Amygdala (tissue), 56 donors: ENCODE measurements at places on chromosomes 11 and 22.

GRCh38 chr11:92955860-92956259 lies 13.6 kb upstream of the MTNR1B start:
- DNase-seq, result no peak

DNA sequence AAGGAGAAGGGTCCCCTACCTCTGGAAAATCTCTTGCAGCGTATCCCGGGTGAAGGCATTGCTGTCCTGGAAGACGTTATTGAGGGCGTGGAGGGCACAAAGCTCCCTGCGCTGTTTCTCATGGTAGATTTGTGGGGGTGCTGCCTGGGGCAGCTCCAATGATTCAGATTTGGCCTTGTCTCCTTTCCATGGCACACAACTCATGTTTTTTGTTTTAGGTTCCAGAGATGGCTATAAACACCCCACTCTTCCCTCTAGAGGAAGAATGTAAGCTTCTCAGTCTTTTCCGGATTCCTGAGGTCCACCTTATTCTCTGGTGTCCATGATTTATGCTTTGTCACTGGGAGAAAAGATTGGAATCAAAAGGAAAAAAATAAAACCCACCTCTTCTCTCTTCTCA lies 959 bp downstream of the JOSD1 start:
- no peak for DNase-seq

DNA sequence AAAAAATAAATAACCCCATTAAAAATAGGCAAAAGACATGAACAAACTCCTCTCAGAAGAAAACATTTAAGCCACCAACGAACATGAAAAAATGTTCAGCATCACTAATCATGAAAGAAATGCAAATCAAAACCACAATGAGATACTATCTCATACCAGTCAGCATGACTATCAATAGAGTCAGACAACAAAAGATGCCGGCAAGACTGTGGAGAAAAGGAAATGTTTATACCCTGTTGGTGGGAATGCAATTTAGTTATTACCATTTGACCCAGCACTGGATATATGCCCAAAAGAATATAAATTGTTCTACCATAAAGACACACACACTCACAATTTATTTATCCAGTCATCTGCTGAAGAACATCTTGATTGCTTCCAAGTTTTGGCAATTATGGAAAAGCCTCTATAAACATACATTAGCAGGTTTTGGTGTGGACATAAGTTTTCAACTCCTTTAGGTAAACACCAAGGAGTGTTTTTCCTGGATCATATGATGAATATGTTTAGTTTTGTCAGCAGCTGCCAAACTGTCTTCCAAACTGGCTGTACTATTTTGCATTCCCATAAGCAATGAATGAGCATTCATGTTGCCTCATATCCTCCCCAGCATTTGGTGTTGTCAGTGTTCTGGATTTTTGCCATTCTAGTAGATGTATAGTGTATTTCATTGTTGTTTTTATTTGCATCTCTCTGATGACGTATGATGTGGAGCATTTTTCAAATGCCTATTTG lies 28.0 kb downstream of the OR8D1 start:
- DNase-seq, result no peak

- no peak for DNase-seq
These were observed 1.8 kb downstream of the TBC1D22A start for GRCh38 chr22:46764140-46764680.

DNA sequence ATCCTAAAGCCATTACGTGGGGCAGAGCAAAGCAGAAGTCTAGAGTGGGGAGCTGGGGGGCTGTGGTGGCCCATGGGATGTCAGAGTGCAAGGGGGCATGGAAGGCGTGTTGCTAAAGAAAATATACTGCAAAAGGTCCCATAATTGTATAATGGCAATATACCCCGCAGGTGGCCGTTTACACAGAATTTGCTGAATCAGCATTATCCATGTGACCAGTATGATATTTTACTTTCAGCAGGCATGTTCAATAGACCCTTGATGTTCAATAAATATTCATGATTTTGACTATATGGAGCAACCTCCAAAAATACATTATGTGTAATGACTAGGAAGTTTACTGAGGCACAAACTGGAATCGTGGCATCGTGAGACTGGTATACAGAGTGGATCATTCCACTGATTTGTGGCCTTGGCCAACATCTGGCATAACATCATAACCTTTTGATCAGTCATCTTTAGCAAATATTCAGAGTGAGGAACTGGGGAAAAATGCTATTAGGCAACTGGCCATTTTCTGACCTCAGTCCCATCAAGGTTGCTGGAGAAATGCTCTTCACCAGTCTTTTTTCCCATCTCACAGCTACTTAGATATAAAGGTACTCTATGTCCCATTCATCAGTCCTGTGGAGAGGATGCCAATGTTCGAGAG lies 29.3 kb upstream of the PPP2R1B start:
- no peak for DNase-seq

GRCh38 chr11:116689413-116690127 lies 83.2 kb downstream of the BUD13 start:
- no peak for DNase-seq

DNA sequence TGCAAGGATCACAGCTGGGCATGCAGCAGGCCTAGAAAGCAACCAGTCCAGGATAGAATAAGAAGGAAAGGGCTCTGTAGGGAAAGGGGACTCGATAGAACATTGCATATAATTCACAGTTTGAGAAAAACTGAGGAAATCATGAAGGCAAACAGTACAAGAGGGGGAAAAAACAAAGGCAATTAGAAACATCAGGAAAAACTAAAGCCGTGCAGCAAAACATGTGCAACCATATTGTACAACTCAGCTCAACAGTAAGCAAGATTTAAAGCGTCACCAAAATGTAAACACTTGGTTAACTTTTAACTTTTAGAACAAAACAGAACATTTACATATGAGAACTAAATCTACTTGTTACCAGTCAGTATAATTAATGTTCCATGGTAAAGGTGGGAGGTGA lies 8.5 kb downstream of the APOL3 start:
- DNase-seq, result no peak

DNA sequence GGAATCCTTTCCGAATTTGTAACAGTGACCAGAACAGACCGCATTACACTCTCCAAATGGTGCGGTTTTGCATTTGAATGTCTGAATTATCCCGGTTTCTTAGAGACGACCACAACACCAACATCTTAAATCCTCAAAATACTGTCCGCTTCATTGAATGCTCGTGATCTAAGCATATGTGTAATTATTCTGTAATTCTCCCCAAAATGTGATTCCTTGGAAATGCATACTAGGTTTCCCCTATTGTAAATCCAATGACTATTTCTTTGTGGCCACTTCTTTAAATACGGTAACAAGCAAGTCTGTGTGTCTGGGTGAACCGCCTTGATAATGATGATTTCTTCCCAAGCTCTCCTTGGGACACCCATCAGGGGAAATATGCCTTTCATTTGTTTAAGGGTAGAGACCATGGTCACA lies 87.3 kb upstream of the DBX1 start:
- no peak for DNase-seq

- DNase-seq, result no peak
These were observed 35.7 kb upstream of the PTPRJ start for GRCh38 chr11:47944632-47945031.

DNA sequence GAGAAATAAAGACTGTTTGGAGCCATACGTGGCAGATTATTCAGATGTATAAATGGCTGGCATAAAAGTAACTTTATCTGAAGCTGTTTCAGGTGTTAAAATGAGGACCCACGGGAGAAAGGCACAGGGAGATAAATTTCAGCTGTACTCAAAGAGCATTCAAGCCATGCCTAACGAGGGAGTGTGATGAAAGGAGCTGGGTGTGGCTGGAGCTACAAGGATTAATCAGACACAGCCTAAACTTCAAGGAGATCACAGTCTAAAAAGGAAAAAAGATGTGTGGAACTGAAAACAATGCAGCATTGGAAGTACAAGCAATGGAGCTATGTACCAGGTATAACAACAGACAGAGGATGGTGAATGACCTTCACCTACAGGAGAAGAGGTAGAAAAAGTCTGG lies 120.8 kb upstream of the APOA1 start:
- DNase-seq, result no peak

- DNase-seq, result no peak
These were observed 148.3 kb downstream of the CEP164 start for GRCh38 chr11:117475716-117476530.

GRCh38 chr11:12185914-12186313 lies 75.5 kb downstream of the MICAL2 start:
- DNase-seq, result no peak

DNA sequence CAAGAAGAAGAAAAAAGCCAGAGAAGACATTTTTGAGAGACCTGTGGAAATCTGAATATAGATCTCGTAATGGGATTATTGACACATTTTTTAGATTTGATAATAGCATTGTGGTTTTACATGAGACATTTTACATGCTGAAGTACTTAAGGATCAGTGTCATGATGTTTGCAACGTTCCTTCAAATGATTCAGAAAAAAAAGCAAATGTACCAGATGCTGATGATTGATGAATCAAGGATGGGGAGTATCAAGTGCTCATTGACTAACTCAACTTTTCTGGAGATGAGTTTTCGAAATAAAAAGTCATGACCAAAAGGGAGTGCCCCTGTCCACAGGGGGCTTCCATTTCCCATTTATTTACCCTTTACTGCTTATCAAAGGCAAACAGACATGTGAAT lies 207.0 kb upstream of the SORL1-AS1 start:
- DNase-seq, result no peak

DNA sequence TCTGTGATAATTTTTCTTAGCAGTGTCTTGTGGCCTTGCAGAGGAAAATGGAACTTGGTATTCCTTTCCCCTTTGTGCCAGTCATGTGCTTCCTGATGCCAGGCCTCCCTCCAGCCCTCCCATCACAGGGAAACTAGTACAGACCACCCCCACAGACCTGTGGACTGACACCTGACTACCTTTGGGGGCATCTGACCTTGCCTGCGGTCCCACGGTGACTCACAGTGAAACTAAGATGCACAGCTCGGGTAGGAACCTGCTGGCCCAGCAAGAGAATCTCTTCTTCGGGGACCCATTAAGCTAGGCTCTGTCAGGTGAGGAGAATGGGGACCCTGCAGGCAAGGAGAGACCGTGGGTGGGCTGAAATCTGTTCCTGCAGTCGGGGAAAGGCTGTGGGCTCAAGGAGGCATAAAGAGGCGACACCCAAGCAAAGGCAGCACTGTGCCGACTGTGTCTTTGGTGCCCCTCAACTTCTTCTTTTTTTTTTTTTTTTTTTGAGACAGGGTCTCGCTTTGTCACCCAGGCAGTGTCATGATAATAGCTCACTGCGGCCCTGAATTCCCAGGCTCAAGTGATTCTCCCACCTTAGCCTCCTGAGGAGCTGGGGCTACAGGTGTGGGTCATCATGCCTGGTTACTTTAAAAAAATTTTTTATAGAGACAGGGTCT lies 20.8 kb upstream of the PEX26 start:
- DNase-seq, result no peak

GRCh38 chr11:59601788-59602187 lies 13.8 kb downstream of the OSBP start:
- no peak for DNase-seq

DNA sequence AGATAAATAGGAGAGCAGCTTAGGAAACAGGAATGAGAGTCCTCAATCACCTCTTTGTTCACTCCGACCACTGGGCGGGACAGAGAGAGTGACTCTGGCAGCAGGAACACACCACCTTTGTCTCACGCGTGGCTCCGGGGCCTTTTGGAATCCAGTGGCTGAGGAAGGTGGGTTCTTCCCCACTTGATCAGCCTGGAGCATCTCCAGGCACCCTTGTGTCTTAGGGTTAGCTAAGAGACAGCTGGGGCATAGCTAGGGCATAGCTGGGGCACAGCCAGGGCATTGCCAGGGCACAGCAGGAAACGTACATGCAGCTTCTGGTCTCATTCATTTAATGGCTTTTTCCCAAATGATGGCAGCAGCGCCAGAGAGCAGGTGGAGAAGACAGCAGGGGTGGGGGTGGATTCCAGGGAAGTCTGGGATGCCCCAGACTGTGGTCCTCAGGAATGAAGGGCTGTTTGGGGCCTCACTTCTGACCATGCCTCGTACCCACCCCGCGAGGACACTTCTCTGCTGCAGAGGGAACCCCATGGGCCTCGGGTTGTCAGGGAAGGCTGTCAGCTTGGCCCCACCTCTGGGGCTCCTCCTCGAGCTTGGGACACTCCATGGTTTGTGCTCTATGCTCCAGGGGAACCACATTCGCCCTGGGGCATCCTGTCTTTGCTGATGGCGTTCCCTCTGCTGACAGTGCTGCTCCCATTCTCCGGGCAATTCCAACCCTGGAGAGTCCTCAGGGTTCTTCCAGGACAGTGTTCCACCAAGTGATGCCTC lies 30.4 kb upstream of the SHANK2 start:
- DNase-seq, result no peak

DNA sequence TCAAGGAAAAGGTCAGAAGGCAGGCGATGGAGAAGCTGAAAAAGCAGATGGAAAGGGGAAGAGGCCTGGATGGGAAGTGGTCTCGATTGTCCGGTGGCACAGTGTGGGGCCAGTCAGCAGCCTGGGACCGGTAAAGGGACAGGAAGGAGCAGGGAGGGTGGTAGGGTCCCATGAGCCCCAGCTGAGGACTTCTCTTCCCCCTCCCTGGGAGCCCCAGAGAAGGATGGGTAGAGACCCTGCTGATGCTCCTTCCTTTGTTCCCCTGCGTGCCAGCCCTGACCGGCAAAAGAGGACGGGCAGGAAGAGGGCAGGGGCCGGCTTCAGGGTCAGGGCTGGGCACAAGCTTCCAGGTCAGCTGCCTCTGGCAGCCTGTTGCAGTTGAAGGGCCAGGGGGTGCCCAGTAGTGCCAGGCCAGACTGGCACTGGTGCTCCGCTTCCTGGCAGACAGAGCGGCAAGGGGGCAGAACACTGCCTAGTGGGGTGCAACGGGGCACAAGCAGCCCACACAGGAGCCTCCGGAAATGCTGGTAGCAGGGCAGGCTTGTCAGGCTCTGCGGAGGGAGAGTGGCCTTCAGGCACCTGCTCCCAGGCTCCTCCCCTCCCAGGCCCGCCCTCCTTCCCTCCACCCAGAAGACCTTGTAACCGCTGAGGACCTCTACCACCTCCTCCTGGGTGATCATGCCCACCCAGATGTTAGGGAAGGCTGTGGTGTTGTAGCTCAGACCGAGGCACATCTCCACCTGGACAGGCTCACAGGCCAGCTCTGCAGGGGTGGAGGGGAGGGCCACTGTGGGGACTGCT lies 739 bp upstream of the C1QTNF5 start:
- no peak for DNase-seq

DNA sequence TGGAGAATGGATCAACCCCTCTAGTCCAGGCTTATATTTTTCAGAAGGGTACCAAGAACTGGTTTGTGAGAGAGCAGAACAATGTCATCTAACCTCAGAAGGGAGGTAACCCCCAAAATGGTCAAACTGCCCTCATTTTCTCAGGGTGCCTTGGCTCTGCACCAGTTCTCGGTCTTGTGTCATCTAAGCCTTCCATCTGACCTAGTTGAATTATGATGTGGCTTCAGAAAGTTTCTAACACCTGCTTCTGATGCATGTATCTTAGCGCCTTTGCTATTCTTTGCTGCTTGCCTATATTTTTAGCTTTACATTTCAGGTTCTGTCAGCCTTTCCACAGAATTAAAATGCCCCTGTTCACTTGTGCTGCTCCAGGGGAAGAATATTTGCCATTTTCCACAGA lies 91.7 kb upstream of the E2F8 start:
- no peak for DNase-seq

GRCh38 chr11:486189-486588 lies 20.9 kb downstream of the RNH1 start:
- DNase-seq, result no peak
